COLO829 (cell line): ENCODE measurements at places on chromosomes 12 and 14.
A peak's percentile ranks its signal among the peaks of the same experiment; 100 is the strongest.

GRCh38 chr14:67704484-67705089 lies 2.9 kb downstream of the RDH12 start:
- peak; percentile 97 for DNase-seq

- peak; percentile 58 for DNase-seq
Observed at GRCh38 chr12:71636704-71637115, 26.9 kb downstream of the ZFC3H1 start.

- DNase-seq, result no peak
Observed at GRCh38 chr14:55277972-55278740, 6.9 kb downstream of the FBXO34 start.

DNA sequence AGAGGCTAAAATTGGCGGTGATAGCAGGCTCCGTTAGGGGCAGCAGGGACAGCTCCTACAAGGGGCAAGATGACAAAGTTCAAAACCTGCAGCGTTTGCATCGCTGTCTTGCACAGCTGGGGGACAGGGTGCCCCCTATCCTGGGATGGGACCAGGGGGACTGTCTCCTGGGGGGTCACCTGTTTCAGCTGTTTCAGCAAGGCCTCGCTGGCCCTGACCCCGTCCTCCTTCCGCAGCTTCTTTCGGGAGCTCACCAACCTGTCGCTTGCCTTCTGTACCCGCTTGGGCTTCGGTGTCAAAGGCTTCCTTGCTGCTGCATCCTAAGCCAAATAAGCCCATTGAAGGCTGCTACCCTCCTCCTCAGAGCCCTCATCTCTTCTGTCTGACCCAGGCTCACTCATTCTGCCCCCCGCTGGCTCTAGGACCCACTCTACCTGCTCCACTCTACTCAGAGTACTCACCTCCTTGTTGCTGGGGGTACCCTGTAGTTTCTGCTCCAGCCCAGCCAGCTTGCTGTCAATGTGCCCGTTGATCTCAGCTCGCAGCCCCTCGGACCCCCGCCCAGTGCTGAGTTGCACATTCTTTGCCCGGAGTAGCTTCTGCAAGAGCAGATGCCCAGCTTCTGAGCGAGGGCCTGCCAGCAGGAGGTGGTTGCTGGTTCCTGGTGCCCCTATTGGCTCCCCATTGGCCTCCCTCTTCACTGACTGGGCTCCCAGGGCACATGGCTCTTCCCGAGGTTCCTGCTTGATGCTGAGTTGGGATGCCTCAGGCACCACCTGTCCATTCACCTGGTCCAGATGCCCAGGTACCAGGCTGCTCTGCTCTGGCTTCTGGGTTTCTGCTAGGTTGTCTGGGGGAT lies 12.4 kb upstream of the PRKAG1 start:
- no peak for DNase-seq

DNA sequence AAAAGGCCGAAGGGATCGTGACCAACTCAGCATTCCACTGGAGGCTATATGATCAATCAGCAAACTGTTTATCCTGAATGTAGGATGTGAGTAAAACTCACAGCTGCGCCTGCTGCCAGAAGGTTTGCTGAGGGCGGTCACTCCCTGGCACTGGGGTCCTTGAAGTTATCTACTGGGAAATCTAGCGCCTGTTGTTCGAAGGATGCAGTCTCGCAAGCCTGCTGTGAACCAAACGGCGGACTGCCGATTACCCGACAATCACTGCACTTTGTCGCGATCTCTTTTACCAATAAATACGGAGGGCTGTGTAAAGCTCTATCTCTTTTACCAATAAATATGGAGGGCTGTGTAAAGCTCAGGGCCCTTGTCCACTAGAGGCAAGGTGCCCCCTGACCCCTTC lies 12.9 kb downstream of the DDX51 start:
- DNase-seq, result no peak

- peak; percentile 84 for DNase-seq
Observed at GRCh38 chr12:124474709-124475108, 92.7 kb downstream of the NCOR2 start.

GRCh38 chr14:92649934-92650545 lies 98.4 kb downstream of the LGMN start:
- no peak for DNase-seq

DNA sequence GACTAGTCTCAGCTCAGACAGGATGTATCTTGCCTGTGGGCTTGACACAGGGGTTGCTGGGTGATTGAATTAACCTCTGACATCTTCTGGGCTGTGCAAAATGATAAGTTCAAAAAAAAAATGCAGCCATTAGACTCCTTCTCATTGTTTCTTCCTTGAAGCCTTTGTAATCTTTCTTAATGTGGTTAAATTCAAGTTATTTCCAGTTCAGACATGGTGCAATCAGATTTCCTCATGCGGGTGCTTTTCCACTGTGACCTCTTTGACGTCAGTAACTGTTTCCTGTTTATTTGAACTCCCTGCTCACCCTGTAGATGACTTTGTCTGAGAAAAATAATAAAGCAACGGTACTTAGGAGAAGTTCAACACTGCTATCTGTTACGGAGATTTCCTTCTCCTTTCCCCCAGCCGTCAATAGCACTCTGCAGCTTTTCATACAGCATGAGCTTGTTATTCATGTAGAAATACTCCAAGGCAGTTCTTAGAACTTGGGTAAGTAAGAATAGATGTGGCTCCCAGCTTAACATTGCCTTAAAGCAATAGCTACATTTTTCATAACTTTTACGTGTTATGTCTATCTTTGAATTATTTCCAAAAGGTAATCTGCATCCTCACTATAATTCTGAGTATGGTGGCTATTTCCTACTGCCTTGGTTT lies 155.5 kb downstream of the PRKCH start:
- no peak for DNase-seq

- no peak for DNase-seq
Observed at GRCh38 chr12:100159391-100160104, 16.9 kb upstream of the BLTP3B start.

DNA sequence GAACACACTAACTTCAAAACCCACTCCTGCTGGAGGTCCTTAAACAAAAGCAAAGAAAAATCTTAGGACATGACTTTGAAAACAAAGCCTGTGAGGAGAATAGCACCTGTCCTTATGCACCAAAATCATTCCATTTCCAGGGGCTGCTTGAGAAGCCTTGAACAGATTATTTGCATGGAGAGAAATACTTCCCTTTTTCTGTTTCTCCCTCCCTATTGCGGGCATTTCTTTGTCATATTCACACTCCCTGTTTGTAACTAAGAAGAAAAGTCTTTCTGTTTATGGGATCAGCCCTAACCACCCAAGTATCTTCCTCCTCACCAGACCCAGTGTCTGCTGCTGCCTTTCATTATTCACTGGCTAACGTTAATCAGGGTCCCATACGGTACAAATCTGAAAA lies 218.8 kb downstream of the DPF3 start:
- DNase-seq, result no peak

DNA sequence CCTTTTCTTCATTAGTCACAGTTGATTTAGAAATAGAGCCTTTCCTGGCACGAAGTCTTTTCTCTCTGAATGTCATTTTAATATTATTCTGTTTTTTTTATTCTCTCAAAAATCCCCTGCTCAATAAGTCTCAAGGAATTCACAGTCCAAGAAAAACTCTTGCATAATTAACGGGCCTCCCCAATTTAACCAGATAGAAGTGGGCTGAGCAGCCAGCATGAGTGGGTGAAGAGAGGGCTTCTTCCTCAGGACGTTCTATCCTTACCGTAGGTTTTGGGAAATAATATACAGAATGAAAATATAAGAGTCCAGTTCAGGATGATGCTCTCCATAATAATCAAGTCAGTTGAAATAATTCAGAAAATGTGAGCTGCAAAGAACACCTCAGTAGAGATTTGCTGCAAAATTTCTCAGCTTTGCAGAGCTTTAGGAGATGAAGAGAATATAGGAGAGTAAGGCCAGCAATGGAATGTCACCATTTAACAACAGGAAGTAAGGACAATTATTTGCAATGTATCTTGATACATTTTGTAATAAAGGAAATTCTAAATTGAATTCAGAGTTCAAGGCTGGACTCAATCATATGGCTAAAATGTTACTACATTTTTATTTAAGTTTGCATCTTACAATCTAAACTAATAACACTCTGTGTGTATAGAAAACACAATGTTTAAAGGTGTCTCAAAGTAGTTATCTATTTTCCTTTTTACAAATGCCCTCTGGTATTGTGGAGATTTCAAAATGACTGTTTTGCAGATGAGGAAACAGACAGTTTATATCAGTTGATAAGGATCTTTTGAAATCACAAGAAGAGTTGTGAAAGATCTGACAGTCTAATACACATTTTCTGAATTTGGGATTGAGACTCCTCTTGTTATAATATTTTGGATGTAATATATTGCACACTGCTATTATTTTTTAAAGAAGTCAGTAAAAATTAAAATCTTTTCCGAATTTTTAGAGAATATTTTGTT lies 1724.1 kb upstream of the SEL1L start:
- no peak for DNase-seq

DNA sequence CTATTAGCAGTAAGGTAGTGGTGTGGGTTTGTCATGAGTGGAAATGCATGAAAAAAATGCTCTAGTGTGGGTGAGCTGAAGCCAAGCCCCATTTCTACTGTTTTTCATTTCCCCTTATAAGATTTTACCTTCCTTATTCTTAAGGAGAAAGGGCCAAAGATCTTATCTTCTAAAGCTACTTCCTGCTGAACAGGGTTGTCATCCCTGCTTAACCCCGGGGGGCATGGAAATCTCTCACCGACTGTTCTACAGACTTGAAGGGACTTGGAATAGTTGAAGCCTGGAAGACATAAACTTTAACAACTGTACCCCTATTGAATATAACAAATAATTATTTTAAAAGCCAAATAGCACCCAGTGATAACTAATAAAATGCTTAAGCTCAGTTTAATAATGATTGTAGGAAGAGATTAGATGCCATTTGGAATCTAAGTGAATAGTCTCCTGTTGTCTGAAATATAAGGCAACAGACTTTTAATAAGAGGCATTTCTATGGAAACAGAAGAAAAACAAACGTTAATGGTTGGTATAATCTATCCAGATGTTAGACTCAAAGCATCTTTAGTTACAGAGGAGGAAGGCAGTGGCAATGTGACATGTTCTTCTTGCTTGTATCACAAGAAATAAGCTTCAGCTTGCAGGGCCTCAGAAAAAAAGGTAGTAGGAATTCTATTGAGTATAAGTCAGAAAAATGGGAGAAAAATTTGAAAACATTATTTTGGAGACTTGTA lies 1.8 kb upstream of the GMFB start:
- no peak for DNase-seq

GRCh38 chr14:100078216-100078803 lies 13.1 kb downstream of the EVL start:
- DNase-seq, result no peak
